Activated T-cell treated with anti-CD3 and anti-CD28 coated beads, Interleukin-2, amount 50 U/mL, for 72 hours (primary cell): ENCODE measurements at places on chromosomes 12 and 14. TPM values are rescaled to one million over a fixed set of nuclear protein-coding genes. Genes with fewer than 3 reads are reported as not detected.
A peak's percentile ranks its signal among the peaks of the same experiment; 100 is the strongest.

Gene RAPGEF3
- total RNA-seq, result 1.4 TPM

Gene ETFBKMT
- total RNA-seq, result 1.3 TPM

Gene AMN
- total RNA-seq, result 3.9 TPM

Gene LRFN5
- not detected for total RNA-seq

Gene IQSEC3
- total RNA-seq, result 0.10 TPM

Gene CELA1
- not detected for total RNA-seq

Gene PRH2
- total RNA-seq, result not detected

Gene TEP1
- total RNA-seq, result 40.2 TPM

Gene CLEC14A
- total RNA-seq, result not detected

DNA sequence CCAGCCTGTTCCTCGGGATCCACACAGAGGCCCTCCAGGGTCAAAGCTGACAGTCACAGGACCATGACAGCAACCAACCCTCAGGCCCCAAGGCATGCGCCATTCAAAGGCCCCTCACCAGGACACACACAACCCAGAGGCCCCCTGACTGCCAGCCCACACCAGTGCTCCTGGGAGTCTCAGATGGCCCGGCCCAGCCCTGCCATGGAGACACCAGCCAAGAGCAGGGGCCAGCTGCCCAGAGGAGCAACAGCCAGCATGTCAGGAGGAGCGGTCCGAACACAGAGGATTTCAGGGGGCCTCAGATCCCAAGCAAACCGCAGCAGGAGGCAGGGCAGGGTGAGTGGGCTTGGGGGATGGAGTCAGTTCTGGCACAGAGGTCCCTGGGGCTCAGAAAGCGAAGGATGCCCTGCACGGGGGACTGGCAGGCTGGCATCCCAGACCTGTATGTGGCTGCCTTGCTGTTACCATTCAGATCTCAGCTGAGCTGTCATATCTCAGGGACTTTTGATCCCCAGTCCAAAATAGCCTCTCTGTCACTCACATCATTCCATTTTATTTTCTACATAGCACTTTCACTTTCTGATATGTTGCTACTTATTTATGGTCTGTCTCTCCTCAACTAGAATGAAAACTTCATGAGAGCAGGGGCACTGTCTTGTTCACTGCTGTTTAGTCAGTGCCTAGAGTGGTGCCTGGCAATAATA is 4.8 kb downstream of the TMEM229B start:
- H3K27ac ChIP-seq, result no peak overlapping the region
- no peak overlapping the region for H3K4me3 ChIP-seq
- H3K36me3 ChIP-seq, result peaks cover 2% of the 10 kb centered on the region

DNA sequence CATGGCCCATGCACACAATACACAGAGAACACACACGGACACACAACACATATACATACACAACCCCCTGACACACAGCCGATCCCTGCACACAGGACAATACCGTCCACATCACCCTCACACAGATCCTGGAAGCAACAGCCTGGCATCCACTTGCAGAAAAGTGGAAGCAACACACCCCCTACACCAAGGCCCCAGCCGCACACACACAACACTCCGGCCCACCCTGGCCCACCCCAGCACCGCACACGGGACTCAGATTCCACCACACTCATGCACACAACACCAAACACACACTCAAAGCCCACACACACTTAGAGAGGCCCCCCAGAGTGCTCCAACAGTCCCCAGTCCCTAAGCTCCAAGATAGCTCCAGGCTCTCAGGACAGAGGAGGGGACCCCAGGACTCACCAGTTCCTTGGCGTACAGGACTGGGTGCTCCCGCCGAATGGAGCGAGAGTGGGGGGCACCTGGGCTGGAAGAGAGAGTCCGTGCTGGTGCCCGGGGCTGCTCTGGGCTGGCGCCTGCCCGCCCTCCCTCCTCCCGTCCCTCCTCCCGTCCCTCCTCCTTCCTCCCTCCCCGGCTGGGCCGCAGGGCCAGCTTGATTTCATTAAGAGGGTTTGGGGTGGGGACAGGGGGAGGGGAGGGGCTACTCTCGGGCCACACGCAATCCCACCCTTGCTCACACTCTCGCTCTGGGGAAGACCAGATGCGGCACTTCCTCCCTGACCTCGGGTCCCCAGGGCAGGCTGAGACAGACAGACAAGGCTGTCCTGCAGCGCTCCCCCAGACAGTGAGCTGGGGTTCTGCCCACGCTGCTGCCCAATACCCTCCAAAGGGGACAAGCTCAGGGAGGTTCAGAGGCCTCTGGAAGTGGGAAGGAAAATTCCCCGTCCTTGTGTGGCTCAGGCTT is at the start of gene TMEM119:
TMEM119 (minus strand) TSS at position 526 of the 913 bp plus-strand sequence. CDS start 5,701 bp downstream, outside the sequence.
- no peak for DNase-seq
- H3K27ac ChIP-seq, result no peak within 1 kb of the TSS
- H3K27me3 ChIP-seq, result no peaks in the 10 kb centered on the region
- no peaks in the 10 kb centered on the region for H3K36me3 ChIP-seq
- H3K4me3 ChIP-seq, result no peak within 1 kb of the TSS
- H3K4me1 ChIP-seq, result no peaks in the 10 kb centered on the region

- no peak overlapping the region for H3K27ac ChIP-seq
- no peaks in the 10 kb centered on the region for H3K4me1 ChIP-seq
- H3K36me3 ChIP-seq, result no peaks in the 10 kb centered on the region
- no peak overlapping the region for H3K4me3 ChIP-seq
- DNase-seq, result peak; percentile 27
Observed at GRCh38 chr12:30985814-30986452, 59.4 kb downstream of the TSPAN11 start.

DNA sequence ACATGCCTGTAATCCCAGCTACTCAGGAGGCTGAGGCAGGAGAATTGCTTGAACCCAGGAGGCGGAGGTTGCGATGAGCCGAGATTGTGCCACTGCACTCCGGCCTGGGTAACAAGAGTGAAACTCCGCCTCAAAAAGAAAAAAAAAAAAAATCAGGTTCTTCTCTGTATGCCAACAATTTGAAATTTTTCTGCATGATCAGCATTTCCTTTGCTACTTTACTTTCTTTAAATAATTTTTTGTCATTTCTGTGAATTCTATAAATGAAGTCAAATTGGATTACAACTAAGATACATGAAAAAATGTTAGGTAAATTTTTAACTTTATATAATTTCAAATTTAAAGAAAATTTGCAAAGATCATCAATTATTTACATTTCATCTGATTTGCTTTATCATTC is 87.8 kb downstream of the NUMB start:
- no peaks in the 10 kb centered on the region for H3K36me3 ChIP-seq
- no peak overlapping the region for H3K27ac ChIP-seq

- H3K4me3 ChIP-seq, result no peak overlapping the region
- H3K27me3 ChIP-seq, result no peaks in the 10 kb centered on the region
- no peak for DNase-seq
- peaks cover 32% of the 10 kb centered on the region for H3K4me1 ChIP-seq
- no peak overlapping the region for H3K27ac ChIP-seq
Observed at GRCh38 chr12:121238086-121238485, 28.2 kb downstream of the P2RX4 start.

GRCh38 chr12:70165450-70165849 is 77.8 kb upstream of the CNOT2 start:
- no peak overlapping the region for H3K27ac ChIP-seq
- no peaks in the 10 kb centered on the region for H3K27me3 ChIP-seq
- H3K4me3 ChIP-seq, result no peak overlapping the region
- no peaks in the 10 kb centered on the region for H3K36me3 ChIP-seq

DNA sequence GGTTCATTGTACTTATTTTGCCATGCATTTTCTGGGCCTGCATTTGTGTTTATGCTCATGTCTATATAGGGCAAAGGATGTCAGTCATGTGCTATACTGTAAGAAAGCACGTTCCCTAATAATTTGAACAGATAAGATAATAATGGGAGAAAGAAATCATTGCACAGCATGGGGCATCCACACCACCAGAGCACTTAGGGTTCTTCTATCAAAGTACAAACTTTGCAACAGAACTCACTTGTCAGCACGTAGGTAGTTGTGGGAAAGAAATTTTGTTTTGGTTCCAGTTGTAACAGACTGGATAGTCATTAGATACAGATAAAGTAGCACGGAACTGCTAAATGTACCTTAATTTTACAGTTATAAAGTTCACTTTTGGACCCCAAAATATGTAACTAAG is 10.1 kb downstream of the PPP1CC start:
- no peak for DNase-seq
- H3K36me3 ChIP-seq, result peaks cover 16% of the 10 kb centered on the region
- peaks cover 90% of the 10 kb centered on the region for H3K4me1 ChIP-seq

- H3K4me1 ChIP-seq, result peaks cover 18% of the 10 kb centered on the region
- H3K36me3 ChIP-seq, result no peaks in the 10 kb centered on the region
- no peak overlapping the region for H3K27ac ChIP-seq
- no peak overlapping the region for H3K4me3 ChIP-seq
- H3K27me3 ChIP-seq, result no peaks in the 10 kb centered on the region
Observed at GRCh38 chr12:52865090-52865944, 16.5 kb upstream of the KRT78 start.

DNA sequence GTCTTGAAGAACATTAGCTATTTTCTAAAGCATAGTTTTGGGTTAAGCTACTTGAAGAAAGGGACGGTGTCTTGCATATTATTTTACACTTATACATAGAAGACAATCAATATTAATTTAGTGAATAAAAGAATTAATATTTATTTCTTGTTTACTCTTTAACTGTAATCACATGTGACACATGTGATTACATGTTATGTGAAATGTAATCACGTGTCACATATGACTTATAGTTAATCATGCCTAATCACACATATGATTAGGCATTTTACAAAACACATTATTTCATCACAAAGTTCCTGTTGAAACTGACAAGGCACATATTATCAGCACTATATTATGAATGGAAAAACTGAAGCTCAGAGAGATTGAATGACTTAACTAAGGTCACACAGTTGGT is 4.8 kb downstream of the PAH start:
- no peaks in the 10 kb centered on the region for H3K36me3 ChIP-seq
- no peak overlapping the region for H3K27ac ChIP-seq
- H3K4me3 ChIP-seq, result no peak overlapping the region
- H3K4me1 ChIP-seq, result no peaks in the 10 kb centered on the region
- H3K27me3 ChIP-seq, result peaks cover 26% of the 10 kb centered on the region
- DNase-seq, result no peak

DNA sequence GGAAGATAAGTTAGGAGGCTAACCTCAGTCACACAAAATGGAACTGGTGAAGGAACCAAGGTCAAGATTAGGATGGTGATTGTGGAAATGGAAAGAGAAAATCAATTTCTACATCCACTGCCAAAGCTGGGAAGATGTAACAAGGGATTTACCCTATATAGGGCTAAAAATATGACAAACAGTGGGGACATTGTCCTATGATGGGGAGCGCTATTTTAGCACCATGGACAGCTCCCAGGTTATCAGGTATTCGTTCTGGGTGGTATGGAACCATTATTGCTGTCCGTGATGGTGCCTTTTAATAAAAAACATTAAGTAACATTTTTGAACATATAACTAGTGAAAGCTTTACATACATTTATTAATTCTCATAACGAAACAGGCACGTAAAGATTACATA is 124.0 kb downstream of the NDUFA12 start:
- no peak overlapping the region for H3K27ac ChIP-seq
- H3K36me3 ChIP-seq, result no peaks in the 10 kb centered on the region
- H3K4me3 ChIP-seq, result no peak overlapping the region
- DNase-seq, result no peak

GRCh38 chr14:64778104-64778754 is 74.0 kb downstream of the PLEKHG3 start:
- no peaks in the 10 kb centered on the region for H3K27me3 ChIP-seq
- H3K36me3 ChIP-seq, result no peaks in the 10 kb centered on the region
- H3K4me3 ChIP-seq, result no peak overlapping the region
- DNase-seq, result no peak
- no peak overlapping the region for H3K27ac ChIP-seq

GRCh38 chr12:15154103-15154502 is 67.1 kb downstream of the RERG start:
- H3K27me3 ChIP-seq, result no peaks in the 10 kb centered on the region
- H3K36me3 ChIP-seq, result no peaks in the 10 kb centered on the region
- no peak overlapping the region for H3K27ac ChIP-seq
- no peaks in the 10 kb centered on the region for H3K4me1 ChIP-seq

DNA sequence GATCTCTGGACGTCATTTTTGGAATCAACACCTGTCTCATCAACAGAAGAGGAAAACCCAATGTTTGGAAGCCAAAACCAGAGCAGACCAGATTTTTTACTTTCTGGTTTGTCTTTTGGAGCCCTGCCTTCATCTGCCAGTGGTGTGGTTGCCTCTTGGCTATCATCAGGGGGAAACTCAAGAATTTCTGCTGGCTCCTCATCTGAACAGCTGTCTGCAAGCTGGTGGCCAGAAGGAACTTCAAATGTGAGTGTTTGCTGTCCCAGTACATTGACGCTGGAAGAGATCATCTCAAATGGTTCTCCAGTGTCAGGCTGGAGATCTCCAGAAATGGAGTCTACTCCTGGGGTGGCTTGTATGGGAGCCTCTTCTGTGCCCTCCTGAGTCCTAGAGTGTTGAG is 13.8 kb downstream of the PLD4 start:
- peaks cover 5% of the 10 kb centered on the region for H3K4me1 ChIP-seq
- DNase-seq, result no peak
- H3K4me3 ChIP-seq, result no peak overlapping the region
- no peak overlapping the region for H3K27ac ChIP-seq

DNA sequence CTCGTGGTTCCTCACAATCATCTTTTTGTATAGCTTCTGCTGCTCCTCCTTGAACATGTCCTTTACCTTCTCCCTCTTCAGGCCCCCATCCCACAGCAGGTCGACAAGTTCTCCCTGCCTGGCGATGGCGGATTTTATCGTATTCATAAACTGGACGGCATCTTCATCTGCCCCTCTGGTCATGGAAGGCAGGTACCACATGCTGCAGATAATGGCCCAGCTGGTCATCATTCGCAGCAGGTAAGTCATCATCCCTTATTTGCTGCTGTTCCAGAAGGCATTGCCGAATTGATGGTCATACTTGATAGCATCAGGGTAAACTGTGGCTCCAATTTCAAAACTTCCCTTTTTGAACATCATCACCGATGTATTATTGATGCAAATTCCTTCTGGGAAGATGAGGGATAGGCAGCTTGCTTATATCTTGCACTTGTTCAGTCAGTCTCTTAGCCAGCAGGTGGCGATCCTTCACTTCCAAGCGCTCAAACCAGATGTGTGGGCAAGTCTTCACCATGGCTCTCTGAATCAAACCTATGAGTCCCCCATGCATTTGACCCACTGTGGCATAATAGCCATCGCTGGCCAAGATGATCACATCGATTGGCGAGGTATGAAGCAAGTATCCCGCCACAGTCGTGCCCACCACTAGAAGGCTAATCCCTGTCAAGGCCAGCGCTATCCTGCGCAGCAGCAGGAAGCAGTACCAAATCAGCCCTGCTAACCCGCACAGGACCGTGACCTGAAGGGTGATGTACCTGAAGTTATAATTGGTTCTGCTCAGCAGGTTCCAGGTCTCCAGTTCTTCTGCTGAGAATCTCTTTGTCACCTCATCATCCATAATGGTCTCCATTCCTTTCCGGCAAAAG is 381.5 kb upstream of the STXBP6 start:
- H3K36me3 ChIP-seq, result peaks cover 2% of the 10 kb centered on the region
- H3K27me3 ChIP-seq, result no peaks in the 10 kb centered on the region
- H3K4me3 ChIP-seq, result no peak overlapping the region
- no peak overlapping the region for H3K27ac ChIP-seq
- DNase-seq, result no peak
- no peaks in the 10 kb centered on the region for H3K4me1 ChIP-seq

GRCh38 chr14:92421751-92422150 is 91.8 kb upstream of the RIN3 start:
- H3K4me3 ChIP-seq, result no peak overlapping the region
- DNase-seq, result no peak
- H3K36me3 ChIP-seq, result no peaks in the 10 kb centered on the region
- no peaks in the 10 kb centered on the region for H3K27me3 ChIP-seq
- no peak overlapping the region for H3K27ac ChIP-seq

- no peaks in the 10 kb centered on the region for H3K4me1 ChIP-seq
- DNase-seq, result no peak
- no peaks in the 10 kb centered on the region for H3K27me3 ChIP-seq
- no peak overlapping the region for H3K27ac ChIP-seq
- H3K4me3 ChIP-seq, result no peak overlapping the region
Observed at GRCh38 chr12:30437616-30438015, 258.1 kb downstream of the IPO8 start.
